Neural progenitor cell (in vitro differentiated cells): ENCODE measurements at places on chromosomes 3 and 15. TPM values are rescaled to one million over a fixed set of nuclear protein-coding genes. Genes with fewer than 3 reads are reported as not detected.

The BSN gene
- 0.17 and 0.53 TPM in 2 replicates for total RNA-seq

DNA sequence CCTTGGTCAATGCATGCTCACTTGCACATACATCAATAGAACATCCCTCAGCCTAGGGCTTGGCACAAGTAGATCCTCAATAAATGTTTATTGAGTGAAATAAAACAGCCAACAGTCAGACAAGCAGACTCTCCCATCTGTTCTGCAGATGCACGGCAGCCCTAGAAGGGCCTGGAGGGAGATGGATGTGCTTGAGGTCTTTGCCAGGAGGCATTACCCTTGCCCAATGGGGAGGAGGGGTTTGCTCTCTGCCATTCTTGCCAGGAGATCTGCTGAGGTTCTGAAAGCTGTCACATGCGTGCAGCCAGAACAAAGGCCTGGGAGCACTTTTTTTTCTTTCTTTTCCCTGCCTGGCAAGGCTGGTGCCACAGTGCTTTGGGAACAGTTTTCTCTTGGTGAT, 349.3 kb upstream of the THRB start:
- peaks cover 9% of the 10 kb centered on the region for H3K4me1 ChIP-seq
- H3K4me3 ChIP-seq, result no peak overlapping the region
- H3K36me3 ChIP-seq, result no peaks in the 10 kb centered on the region

- H3K4me3 ChIP-seq, result peak overlapping the region; percentile 66
- H3K4me1 ChIP-seq, result peaks cover 10% of the 10 kb centered on the region
- H3K27ac ChIP-seq, result no peak overlapping the region
- H3K27me3 ChIP-seq, result no peaks in the 10 kb centered on the region
- peaks cover 6% of the 10 kb centered on the region for H3K36me3 ChIP-seq
Observed at GRCh38 chr3:8962226-8962861, 928 bp downstream of the RAD18 start.

- H3K4me1 ChIP-seq, result no peaks in the 10 kb centered on the region
- H3K36me3 ChIP-seq, result no peaks in the 10 kb centered on the region
- H3K27me3 ChIP-seq, result no peaks in the 10 kb centered on the region
Observed at GRCh38 chr3:157231071-157231470, 71.1 kb upstream of the CCNL1 start.

GRCh38 chr15:33778852-33779251, 189.4 kb upstream of the CHRM5 start:
- no peak overlapping the region for H3K4me3 ChIP-seq
- H3K36me3 ChIP-seq, result no peaks in the 10 kb centered on the region
- peaks cover 8% of the 10 kb centered on the region for H3K4me1 ChIP-seq
- no peaks in the 10 kb centered on the region for H3K27me3 ChIP-seq

The PRTG gene
- 508 and 574 TPM in 2 replicates for total RNA-seq

DNA sequence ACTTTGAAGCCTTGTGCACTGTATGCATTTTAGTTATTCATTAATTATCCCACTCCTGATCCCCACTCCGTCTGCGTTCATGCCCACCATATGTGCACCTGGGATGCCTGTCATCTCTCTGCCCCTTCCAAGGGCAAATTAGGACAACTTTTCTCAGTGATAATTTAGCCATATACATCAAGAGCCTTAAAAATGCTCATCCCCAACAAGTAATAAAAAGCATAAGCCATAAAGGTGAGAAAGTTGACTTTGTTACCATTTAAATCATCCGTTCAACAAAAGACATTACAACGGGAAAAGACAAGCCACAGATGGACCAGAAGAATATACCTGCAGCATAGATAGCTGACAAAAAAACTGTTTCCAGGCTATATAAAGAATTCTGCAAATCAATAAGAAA, 131.4 kb upstream of the LINGO1 start:
- no peak overlapping the region for H3K27ac ChIP-seq
- DNase-seq, result no peak
- no peak overlapping the region for H3K4me3 ChIP-seq
- H3K4me1 ChIP-seq, result peaks cover 21% of the 10 kb centered on the region
- no peaks in the 10 kb centered on the region for H3K36me3 ChIP-seq

The ADAMTS7 gene
- total RNA-seq, result 19.2 and 56.6 TPM in 2 replicates

The TP63 gene
- total RNA-seq, result 0.62 TPM in 1 of 2 replicates, not detected in the other

DNA sequence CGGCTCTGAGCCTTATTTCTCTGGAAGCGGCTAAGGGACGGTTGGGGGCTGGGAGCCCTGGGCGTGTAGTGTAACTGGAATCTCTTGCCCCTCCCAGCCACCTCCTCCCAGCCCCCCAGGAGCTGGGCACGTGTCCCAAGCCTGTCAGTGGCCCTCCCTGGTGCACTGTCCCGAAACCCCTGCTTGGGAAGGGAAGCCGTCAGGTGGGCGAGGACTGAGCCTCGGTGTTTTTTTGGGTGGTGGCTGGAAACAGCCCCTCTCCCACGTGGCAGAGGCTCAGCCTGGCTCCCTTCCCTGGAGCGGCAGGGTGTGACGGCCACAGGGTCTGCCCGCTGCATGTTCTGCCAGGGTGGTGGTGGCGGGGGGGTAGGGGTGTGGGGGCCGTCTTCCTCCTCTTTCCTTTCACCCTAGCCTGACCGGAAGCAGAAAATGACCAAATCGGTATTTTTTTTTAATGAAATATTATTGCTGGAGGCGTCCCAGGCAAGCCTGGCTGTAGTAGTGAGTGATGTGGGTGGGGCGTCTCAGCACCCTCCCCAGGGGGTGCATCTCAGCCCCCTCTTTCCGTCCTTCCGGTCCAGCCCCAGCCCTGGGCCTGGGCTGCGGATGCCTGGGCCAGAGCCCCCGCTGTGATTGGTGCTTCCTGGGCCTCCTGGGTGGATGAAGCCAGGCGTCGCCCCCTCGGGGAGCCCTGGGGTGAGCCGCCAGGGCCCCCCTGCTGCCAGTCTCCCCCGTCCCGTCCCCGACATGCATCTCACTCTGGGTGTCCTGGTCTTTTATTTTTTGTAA, 58.8 kb upstream of the GOLGA8A start:
- peaks cover 100% of the 10 kb centered on the region for H3K27me3 ChIP-seq
- no peaks in the 10 kb centered on the region for H3K36me3 ChIP-seq
- no peak overlapping the region for H3K4me3 ChIP-seq

DNA sequence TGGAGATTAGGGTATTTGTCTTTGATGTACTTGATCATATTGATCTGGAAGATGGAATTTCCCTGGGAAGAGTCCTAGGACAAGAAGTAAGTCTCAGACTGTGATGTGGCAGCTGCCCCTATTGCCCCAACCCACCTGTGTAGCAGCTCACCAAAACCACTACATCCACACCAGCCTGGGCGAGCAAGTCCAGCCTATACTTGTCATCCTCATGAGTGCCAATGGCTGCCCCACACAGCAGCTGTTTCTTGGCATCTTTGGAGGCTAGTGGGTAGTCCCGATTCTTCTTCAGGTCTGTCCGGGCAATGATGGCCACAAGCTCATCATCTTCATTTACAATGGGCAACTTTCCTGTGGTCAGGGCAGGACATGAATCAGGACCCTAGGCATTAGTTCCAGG, 2.7 kb downstream of the IMPDH2 start:
- H3K27me3 ChIP-seq, result no peaks in the 10 kb centered on the region
- H3K4me3 ChIP-seq, result no peak overlapping the region
- peaks cover 18% of the 10 kb centered on the region for H3K4me1 ChIP-seq
- no peak for DNase-seq
- no peak overlapping the region for H3K27ac ChIP-seq
- no peaks in the 10 kb centered on the region for H3K36me3 ChIP-seq

- peak; percentile 62 for DNase-seq
- H3K36me3 ChIP-seq, result no peaks in the 10 kb centered on the region
- peaks cover 11% of the 10 kb centered on the region for H3K4me1 ChIP-seq
- H3K27ac ChIP-seq, result no peak overlapping the region
- peak overlapping the region; percentile 77 for H3K4me3 ChIP-seq
Observed at GRCh38 chr15:44193651-44194322, 1.3 kb downstream of the FRMD5 start.

The DHX36 gene
- 70.8 and 91.8 TPM in 2 replicates for total RNA-seq

DNA sequence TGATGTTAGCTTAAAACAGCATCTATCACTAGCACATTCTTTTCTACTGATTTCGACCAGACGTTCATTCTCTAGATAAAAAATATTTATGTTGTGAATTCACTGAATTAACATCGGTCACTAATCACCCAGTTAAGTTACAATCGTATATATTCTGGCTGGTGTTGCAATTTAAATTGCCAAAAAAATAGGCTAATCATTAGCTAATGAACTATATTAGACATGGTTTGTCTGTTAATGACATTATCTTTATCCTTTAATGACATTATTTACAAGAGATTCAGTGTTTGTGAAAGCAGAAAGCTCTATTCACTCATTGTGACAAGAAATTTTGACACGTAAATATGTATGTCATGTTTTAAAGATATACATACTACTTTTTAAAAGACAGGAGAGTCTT, 6.7 kb downstream of the GHSR start:
- H3K4me3 ChIP-seq, result no peak overlapping the region
- H3K36me3 ChIP-seq, result no peaks in the 10 kb centered on the region
- no peak overlapping the region for H3K27ac ChIP-seq
- H3K4me1 ChIP-seq, result no peaks in the 10 kb centered on the region

DNA sequence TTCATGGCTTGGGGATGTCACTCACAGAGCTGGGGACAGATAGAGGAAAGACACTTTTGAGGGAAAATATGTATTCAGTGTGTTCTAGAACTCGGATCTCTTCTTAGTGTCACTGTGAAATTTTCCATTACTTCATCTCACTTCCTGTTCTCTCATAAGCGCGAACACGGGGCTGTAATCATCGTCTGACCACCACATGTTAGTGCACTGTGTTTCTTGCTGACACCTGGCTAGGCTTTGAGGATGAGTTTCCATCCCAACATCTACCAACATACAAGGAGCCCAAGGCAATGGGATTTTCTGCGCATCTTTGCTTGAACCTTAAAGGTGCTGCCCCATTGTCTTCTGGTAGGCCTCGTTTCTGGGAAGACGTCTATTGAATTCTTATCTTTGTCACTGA, 84.0 kb downstream of the LIPC start:
- H3K4me3 ChIP-seq, result no peak overlapping the region
- no peak overlapping the region for H3K27ac ChIP-seq
- DNase-seq, result no peak

DNA sequence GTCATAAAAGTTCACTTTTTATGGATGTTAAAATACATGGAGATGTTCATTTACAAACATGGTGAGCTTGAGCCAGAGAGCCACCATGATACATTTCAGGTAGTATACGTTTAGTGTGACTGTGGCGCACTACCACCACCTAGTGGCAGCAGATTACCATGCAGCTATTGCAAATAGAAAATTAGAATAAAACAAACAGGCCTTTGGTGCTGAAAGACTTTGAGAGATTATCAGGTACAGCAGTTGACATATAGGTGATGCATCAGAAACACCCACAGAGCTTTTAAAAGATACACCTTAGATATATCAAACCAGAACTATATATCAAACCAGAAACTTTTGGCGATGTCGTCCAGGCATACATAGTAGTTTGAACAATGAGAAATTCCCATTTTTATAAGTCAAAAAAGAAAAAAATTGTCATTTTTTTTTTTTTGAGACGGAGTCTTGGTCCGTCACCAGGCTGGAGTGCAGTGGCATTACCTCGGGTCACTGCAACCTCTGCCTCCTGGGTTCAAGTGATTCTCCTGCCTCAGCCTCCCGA, 42.0 kb upstream of the ICE2 start:
- peak; percentile 74 for DNase-seq
- no peaks in the 10 kb centered on the region for H3K27me3 ChIP-seq
- no peaks in the 10 kb centered on the region for H3K36me3 ChIP-seq
- H3K4me1 ChIP-seq, result peaks cover 12% of the 10 kb centered on the region

The ERICH6 gene
- 0.28 TPM in 1 of 2 replicates, not detected in the other for total RNA-seq

DNA sequence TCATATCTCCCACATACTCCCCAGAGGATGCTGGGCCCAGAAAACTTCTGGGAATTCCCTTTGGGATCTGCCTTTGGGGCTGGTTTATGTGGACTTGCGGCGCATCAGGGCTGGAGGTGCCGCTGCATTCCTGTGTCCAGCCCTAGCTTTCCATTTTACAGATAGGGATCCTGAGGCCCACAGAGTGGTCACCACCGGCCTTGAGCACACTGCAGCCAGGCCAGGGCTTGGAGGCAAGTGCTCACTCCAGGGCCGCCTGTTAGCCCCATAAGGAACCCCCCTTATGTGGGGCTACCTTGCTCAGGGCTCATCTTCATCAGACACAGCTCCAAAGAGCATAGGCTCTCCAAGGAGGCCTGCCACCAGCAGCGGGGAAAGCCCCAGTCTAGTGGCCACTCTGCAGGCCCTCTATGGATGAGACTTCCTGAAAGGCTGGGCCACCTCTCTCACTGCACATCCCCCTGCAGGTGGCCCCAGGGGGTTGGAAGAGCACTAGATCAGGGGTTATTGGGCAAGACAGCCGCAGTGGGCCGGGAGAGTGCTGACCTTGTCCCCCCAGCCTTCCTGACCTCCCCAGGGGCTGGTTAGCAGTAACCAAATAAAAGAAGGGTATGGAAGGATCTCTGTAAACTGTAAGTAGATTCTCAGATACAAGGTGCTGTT, 9.2 kb upstream of the ATP2B2 start:
- H3K4me3 ChIP-seq, result no peak overlapping the region
- H3K36me3 ChIP-seq, result no peaks in the 10 kb centered on the region
- H3K4me1 ChIP-seq, result no peaks in the 10 kb centered on the region
- H3K27me3 ChIP-seq, result no peaks in the 10 kb centered on the region
- no peak for DNase-seq

DNA sequence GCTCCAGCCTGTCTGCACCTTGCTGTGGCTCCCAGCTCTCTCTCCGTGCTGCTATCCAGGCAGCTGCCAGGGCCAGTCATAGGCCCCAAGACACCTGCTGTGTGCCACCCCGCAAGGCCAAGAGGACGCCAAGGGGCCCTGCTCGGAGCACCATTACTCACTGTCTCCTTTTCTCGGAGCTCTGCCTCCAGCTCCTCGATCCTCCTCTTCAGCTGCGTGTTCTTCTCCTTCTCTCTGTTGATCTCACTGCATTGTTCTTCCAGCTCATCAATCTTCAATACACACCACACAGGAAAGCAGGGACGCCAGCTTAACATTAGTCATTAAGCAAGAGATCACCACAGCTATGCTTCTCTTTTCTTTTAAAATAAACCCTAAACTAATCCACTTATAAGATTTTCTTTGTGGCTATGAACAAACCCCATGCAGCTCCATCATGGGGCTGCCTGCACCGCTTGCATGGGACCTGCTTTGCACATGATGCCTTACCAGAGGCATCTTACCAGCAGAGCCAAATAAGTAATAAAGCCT, 42.6 kb downstream of the WHAMM start:
- DNase-seq, result peak; percentile 31
- H3K4me1 ChIP-seq, result peaks cover 19% of the 10 kb centered on the region
- H3K36me3 ChIP-seq, result no peaks in the 10 kb centered on the region
- H3K27me3 ChIP-seq, result no peaks in the 10 kb centered on the region
- no peak overlapping the region for H3K4me3 ChIP-seq

The MGLL gene
- total RNA-seq, result 0.12 and 0.15 TPM in 2 replicates

The CYP11A1 gene
- 0.99 and 1.1 TPM in 2 replicates for total RNA-seq

The ITPKA gene
- total RNA-seq, result 0.09 TPM in 1 of 2 replicates, not detected in the other

GRCh38 chr3:42129014-42129953, 38.1 kb downstream of the TRAK1 start:
- DNase-seq, result no peak
- no peak overlapping the region for H3K4me3 ChIP-seq
- H3K27ac ChIP-seq, result no peak overlapping the region
- no peaks in the 10 kb centered on the region for H3K27me3 ChIP-seq
- H3K4me1 ChIP-seq, result no peaks in the 10 kb centered on the region

GRCh38 chr3:74906181-74906580, 291.7 kb upstream of the CNTN3 start:
- H3K27ac ChIP-seq, result no peak overlapping the region
- no peak overlapping the region for H3K4me3 ChIP-seq
- no peaks in the 10 kb centered on the region for H3K4me1 ChIP-seq
- no peaks in the 10 kb centered on the region for H3K27me3 ChIP-seq
- no peaks in the 10 kb centered on the region for H3K36me3 ChIP-seq

The CAND2 gene
- total RNA-seq, result 2.4 and 6.9 TPM in 2 replicates

- no peak for DNase-seq
- H3K4me3 ChIP-seq, result no peak overlapping the region
- no peak overlapping the region for H3K27ac ChIP-seq
- H3K4me1 ChIP-seq, result no peaks in the 10 kb centered on the region
- no peaks in the 10 kb centered on the region for H3K36me3 ChIP-seq
- H3K27me3 ChIP-seq, result no peaks in the 10 kb centered on the region
Observed at GRCh38 chr3:79551997-79552396, 215.8 kb downstream of the ROBO1 start.
